ENCODE measurements at places on chromosomes 11 and 22.

DNA sequence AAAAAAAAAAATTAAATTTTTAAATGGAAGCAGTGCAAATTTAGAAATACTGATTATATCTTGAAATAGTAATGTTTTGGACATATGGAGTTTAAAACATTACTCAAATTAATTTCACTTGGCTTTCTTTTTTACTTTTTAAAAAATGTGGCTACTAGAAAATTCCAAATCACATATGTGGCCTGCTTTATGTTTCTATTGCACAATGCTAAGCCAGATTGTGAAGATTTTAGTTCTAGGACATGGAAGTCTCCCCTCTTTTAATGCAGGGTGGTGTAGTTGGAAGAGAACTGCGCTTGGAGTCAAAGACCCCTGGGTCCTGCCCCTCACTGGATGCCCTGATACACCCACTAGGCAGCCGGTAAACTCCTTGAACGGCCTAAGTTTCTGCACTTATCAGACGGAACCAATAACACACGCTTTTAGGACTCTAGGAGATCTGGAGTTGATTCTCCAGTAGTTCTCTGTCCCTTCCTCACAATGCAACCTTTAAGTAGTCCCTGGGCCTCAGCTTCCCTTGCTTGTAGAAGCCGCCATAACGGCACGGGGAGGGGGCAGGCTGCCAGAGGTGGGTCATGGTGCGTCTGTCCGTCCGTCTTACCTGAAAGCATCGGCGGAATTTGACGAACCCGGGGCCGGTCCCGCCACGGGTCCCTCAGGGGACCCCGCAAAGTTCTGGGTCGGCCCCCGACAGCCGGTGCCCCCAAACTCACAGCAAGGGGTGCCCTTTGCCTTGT, 505 bp downstream of the FAM227A start:
- H3K4me3 ChIP-seq = peak overlapping the region; percentile 93
- H3K4me1 ChIP-seq = peaks cover 11% of the 10 kb centered on the region
- no peak for DNase-seq
- H3K27me3 ChIP-seq = peaks cover 4% of the 10 kb centered on the region
- H3K36me3 ChIP-seq = no peaks in the 10 kb centered on the region

- no peak overlapping the region for H3K27ac ChIP-seq
- H3K36me3 ChIP-seq = no peaks in the 10 kb centered on the region
- peaks cover 22% of the 10 kb centered on the region for H3K4me1 ChIP-seq
- H3K27me3 ChIP-seq = peaks cover 5% of the 10 kb centered on the region
- DNase-seq = no peak
Measured at GRCh38 chr11:72144807-72145565, 9.5 kb downstream of the FOLR3 start.

DNA sequence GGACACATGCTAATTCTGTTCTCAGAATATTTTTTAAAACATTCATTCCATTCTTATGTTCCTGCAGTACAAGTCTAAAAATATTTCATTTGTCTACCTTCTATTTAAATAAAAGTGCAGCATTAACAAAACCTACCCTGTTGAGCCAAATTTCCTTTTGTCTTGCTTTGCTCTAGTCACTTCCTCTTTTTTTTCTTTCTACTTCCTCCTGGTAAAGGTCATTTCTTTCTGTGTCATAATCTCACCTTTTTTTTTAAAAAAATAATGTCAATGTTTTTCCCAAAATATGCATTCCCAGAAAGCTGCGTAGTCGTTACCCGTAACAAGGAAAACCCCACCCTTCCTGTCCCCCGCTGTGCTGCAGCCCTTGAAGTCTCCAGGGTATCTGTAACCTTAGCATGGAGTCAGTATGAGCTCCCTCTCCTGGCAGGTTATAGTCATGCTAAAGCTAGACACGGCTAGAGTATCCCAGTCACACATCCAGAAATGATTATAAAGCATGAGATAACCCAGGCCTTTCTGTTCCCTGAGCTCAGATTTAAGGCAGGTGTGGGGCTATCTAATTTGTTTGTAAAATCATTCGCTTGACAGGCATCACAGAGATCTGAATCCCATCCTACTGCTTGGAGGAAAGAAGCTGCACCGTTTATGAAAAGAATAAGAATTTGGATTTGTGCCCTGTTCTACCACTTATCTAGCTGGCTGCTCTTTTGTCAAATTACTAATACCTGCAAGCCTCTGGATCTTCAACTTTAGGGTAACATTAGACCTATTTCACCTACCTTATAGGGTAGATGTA, 51.1 kb upstream of the EED start:
- H3K4me3 ChIP-seq = peak overlapping the region; percentile 70
- H3K27me3 ChIP-seq = no peaks in the 10 kb centered on the region
- peaks cover 5% of the 10 kb centered on the region for H3K36me3 ChIP-seq

DNA sequence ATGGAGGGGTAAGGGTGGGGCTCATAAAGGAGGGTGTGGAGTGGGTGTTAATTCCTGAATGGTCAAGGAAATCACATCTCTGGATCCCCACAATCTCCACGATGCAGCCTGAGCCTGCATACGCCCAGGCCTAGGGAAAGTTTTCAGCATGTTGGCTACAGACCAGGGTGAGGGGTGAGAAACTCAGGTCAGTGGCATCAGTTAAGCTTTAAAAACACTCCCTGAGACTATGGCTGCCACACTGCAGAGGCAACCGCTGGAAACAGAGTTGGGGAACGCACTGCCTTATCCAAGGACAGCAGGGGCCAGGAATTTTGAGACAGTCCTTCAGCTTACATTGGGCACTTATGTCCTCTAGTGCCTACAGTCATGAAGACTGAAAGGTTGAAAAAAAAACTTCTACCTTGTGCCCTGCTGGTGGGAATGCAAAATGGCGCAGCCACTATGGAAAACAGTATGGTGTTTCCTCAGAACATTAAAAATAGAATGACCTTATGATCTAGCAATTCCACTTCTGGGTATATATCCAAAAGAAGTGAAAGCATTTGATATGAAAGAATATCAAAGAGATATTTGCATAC, 19.7 kb downstream of the DKK3 start:
- peaks cover 3% of the 10 kb centered on the region for H3K4me1 ChIP-seq
- H3K27me3 ChIP-seq = peaks cover 12% of the 10 kb centered on the region
- DNase-seq = no peak
- H3K4me3 ChIP-seq = no peak overlapping the region

GRCh38 chr11:115498354-115498753, 5.9 kb downstream of the CADM1 start:
- H3K4me1 ChIP-seq = no peaks in the 10 kb centered on the region
- no peaks in the 10 kb centered on the region for H3K36me3 ChIP-seq
- DNase-seq = no peak
- H3K4me3 ChIP-seq = no peak overlapping the region

DNA sequence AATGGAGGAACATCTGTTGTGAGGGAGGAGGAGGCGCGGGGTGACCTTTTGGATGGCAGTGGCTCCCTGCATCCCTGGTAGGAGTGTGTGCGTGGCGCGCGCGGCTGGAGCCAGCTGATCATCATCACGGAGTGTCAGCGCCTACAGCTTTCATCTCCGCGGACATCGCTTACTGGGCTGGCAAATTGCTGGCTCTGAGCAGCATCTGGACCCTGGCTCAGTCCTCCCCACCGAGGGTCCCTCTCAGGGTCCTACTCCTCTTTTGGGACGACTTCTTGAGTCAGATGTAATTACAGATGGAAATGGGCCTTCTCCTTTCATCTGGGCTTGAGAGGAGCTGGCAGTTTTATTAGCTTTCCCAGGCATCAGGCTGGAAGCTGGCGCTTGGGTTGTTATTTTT, 85.3 kb downstream of the CACNA1I start:
- no peak overlapping the region for H3K4me3 ChIP-seq
- peaks cover 21% of the 10 kb centered on the region for H3K4me1 ChIP-seq
- peaks cover under 1% of the 10 kb centered on the region for H3K27me3 ChIP-seq
- DNase-seq = no peak
- H3K27ac ChIP-seq = no peak overlapping the region
